ENCODE measurements at places on chromosomes 1 and 21.
A peak's percentile ranks its signal among the peaks of the same experiment; 100 is the strongest.

- DNase-seq = peak; percentile 69
These were observed 57.9 kb downstream of the FHAD1 start for GRCh38 chr1:15304708-15305467.

DNA sequence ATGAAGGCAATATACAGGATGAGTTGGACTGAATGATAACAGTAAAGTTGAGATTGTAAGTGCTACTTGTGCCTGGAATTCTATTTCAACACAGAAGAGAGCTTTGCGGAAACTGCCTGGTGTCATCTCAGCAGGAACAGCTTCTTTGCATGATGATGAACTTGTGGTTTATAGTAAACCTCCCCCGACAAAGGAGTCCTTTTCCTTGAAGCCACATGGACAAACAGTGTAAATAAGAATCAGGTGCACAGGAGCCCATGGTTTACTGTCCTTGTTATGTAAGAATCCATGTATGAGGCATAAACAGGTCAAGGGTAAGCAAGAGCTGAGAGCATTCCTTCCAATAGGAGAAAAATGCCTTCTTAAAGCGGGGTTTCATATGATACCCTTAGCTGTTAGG is 66.2 kb downstream of the PCNX2 start:
- DNase-seq = no peak

GRCh38 chr1:23422241-23422877 is 2.2 kb downstream of the TCEA3 start:
- peak; percentile 43 for DNase-seq

- DNase-seq = peak; percentile 73
These were observed 7.4 kb downstream of the WDR77 start for GRCh38 chr1:111441573-111442192.

- no peak for DNase-seq
These were observed 8.2 kb downstream of the NOC2L start for GRCh38 chr1:950881-951280.

- DNase-seq = no peak
These were observed 13.1 kb downstream of the UTP11 start for GRCh38 chr1:38025664-38026063.

DNA sequence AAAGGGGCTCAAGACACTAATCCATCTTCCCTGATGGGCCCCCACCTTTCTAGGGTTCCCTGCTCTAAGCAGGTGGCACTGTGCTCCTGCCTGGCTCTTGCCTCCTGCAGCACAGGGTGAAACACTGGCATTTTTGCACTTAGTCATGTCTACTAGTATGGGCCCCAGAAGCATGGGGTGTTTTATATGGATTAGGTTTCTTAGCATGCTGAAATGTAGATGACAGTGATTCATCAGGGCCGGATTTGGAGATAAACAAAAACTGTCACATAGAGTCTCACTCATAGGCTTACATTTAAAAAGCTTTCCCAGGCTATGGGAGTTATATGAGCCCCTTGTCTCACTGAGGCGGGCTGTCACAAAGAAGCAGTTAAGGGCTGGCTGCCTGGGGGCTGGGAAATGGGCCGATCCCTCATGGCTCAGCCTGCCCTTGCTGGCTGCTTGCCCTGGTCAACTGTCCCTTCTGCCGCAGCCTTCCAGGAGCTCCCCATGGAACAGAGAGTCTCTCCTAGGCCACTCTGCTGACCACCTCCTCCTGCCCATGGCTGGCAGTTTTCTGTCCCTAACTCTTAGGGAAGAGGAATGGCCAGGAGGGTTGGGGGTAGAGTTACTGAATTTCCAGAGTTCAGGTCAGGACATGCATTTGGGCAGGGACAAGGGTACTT is 6.5 kb downstream of the GALNT2 start:
- no peak for DNase-seq
